Muscle of arm (tissue), 14 donors: ENCODE measurements at places on chromosomes 5 and 9. TPM values are rescaled to one million over a fixed set of nuclear protein-coding genes. Genes with fewer than 3 reads are reported as not detected.

The SMIM33 gene
- not detected for polyA plus RNA-seq

GRCh38 chr5:15373151-15373550, 126.8 kb upstream of the FBXL7 start:
- DNase-seq: no peak

DNA sequence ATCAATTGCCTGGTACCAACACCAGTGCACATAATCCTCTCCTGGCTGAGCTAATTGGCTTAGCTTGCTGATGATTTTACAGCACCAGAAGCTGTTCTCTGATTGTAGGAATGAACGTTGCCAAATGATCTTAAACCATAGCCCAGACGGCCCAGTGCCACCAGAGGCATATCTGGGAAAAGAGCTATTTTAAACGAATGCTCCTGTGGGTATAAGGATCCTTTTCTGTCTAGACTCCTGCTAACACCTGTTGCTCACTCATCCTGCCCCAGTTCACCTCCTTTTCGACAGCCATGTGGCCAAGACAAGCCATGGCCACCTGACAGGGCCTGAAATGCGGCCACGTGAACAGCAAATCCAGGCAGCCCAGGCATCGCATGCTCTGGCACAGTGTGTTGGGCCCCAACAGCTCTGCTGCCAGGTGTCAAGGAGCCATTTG, 289.9 kb upstream of the SLC30A5 start:
- no peak for DNase-seq

DNA sequence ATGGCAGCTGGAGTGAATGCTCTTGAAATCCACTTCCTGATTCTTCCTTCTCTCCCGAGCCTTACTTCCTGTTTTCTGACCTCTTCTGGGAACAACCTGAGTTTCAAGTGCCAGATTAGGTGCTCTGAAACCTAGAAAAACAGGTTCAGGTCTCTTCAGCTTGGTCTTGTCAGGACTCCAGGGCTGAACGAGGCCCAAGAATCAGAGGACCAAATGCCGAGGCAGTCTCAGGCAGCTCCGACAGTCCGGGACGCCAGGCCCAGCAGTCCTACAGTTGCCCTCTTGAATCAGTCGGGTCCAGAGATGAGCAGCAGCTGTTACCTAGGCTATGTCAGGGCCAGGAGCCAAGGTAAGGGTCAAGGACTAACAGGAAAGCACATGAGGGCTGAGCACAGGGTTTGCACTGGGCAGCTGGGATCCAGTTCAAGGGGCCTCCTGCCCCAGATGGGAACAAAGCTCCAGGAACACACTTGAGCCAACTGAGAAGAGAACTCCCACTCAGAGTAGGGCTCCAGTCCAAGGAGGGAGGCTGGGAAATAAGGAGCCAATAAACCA, 38.3 kb upstream of the ADRA1B start:
- DNase-seq: peak; percentile 27
